Germinal center (tissue), 1 donor: ENCODE measurements at places on chromosomes 5 and 9.

GRCh38 chr5:65203746-65204145 is 278.0 kb downstream of the ADAMTS6 start:
- no peak for DNase-seq

DNA sequence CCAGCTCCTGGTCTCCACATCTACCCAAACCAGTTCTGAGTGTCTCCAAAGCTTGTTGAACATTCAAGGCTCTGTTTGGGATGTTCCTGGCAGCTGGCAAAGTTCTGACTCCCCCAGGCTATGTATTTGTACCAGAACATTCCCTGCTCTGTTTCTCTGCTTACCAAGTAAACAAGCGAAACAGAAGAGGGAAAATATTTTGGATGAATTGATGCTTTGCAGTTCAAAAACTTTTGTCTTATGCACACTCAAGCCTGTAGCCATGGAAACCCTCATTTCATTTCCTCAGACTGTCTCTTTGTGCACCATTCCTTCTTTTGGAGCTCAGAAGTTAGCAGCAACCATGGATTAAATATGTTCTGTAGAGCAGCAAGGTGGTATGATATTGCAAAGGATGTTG is 145.8 kb downstream of the ACTL7B start:
- no peak for DNase-seq

DNA sequence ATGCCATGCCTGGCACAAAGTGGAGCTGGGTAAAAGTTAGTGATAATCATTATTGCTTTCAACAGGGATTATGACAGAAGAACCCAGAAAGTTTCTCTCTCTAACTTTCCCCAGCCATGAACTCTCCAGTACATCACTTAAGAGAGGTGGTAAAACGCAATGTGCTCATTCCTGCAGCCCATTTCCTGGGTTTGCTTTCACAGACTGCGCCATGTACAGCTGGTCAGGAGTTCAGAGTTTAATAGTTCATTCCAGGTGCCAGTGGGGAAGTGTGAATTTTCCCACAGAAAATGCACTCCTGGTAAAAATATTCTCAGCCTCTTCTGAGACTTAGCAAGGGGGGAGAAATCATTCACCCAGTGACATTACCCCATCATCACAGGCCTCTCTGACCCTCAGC is 35.5 kb downstream of the ADAM19 start:
- no peak for DNase-seq

DNA sequence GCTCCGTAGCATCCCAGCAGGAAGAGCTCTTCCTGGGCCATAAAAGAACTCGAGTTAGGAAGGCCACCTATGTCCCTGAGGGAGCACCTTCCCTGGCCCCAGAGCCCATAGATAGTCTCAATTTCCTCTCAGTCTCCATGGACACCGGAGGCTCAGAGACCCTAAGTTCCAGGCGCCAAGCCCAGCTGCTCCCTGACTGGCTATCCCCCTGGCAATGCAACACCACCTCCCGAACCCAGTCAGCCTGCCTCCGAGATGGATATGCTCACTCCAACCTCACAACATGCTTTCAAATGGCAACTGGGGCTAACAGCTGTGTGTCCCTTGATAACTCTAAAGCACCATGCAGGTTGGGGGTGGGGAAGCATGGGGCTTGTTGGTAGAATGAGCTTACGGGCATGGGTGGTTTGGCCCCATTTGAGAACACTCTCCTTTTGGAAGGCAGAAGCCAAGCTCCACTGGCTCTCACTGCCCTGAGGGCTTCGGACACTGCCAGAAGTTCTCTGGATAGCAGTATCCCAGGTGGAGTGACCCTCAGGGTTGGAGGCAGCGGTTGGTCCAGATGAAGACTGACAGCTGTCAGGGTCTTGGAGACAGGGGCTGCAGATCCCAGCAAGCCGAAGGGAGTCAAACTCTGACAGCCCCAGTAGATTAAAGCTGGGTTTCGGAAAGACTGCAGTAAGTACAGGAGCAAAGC is 165.3 kb downstream of the PAX5 start:
- DNase-seq, result no peak

GRCh38 chr9:70195456-70195855 is 63.3 kb upstream of the SMC5 start:
- DNase-seq, result no peak

- DNase-seq, result no peak
Measured at GRCh38 chr9:96522366-96522765, 72.4 kb downstream of the HABP4 start.

- DNase-seq, result no peak
Measured at GRCh38 chr9:81080900-81081299, 608.4 kb downstream of the TLE1 start.
